Left lung (tissue), 14 donors: ENCODE measurements at places on chromosomes 2 and 18. TPM values are rescaled to one million over a fixed set of nuclear protein-coding genes. Genes with fewer than 3 reads are reported as not detected.

DNA sequence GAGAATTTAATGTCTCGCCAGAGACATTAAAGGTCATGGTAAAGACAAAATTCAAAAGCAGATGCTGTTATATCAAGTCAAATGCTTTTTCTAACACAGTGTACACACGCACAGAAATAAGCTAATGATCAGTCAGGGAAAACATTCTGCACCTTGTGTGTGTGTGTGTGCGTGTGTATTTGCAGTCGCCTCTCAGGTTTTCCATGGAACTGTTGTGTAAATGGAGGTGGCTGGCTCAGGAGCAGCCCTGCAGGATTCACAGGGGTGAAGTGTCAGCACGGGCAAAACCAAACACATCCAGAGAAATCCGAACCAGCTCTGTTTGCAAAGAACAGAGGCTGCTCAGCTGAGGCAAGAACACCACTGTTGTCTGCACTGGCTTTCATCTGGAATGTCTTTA, 76.2 kb upstream of the YWHAQ start:
- no peaks in the 10 kb centered on the region for H3K27me3 ChIP-seq
- no peak overlapping the region for H3K27ac ChIP-seq
- H3K4me1 ChIP-seq: peaks cover 4% of the 10 kb centered on the region
- DNase-seq: no peak

FHL2 gene
- polyA plus RNA-seq: 6.8 TPM

SEPTIN10 gene
- polyA plus RNA-seq: 152 TPM

GLS gene
- polyA plus RNA-seq: 121 TPM

CUL3 gene
- polyA plus RNA-seq: 91.1 TPM

- no peak overlapping the region for H3K4me3 ChIP-seq
- H3K4me1 ChIP-seq: peaks cover 3% of the 10 kb centered on the region
- no peaks in the 10 kb centered on the region for H3K27me3 ChIP-seq
- no peak overlapping the region for H3K27ac ChIP-seq
- H3K36me3 ChIP-seq: no peaks in the 10 kb centered on the region
Measured at GRCh38 chr2:168587307-168587706, 131.2 kb downstream of the CERS6 start.

RAD51AP2 gene
- polyA plus RNA-seq: 0.73 TPM

SERPINB13 gene
- polyA plus RNA-seq: not detected

DNA sequence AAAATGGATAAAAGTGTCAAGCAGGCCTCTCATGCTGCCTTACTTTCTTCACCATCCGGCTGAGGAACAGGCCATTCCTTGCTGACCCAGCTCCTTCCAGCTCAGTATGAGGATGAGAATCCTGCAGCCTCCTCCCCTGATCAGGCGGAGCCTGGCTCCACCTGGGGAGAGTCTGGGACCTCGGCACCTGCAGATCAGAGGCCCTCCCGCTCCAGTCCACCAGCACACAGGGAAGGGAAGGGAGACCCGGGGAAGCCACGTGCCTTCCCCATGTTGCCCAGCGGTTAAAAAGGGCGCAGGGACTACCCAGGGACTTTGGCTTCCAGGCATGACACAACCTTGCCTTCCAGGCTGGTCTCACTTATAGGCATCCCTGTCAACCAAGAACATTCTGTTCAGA, 172.0 kb downstream of the NDUFA10 start:
- H3K4me1 ChIP-seq: no peaks in the 10 kb centered on the region
- no peak overlapping the region for H3K27ac ChIP-seq
- H3K27me3 ChIP-seq: no peaks in the 10 kb centered on the region
- no peak overlapping the region for H3K4me3 ChIP-seq
- no peaks in the 10 kb centered on the region for H3K36me3 ChIP-seq

DNA sequence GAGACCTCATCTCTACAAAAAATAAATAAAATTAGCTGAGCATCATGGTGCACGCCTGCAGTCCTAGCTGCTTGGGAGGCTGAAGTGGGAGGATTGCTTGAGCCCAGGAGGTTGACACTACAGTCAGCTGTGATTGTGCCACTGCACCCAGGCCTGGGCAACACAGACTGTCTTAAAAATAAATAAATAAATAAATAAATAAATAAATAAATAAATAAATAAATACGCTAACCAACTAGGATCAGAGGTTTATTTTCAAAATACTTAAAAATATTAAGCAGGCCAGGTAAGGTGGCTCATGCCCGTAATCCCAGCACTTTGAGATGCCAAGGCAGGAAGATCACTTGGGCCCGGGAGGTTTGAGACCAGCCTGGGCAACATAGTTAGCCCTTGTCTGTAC, 63.6 kb downstream of the KCNG3 start:
- H3K27ac ChIP-seq: no peak overlapping the region
- H3K36me3 ChIP-seq: no peaks in the 10 kb centered on the region
- DNase-seq: no peak
- no peak overlapping the region for H3K4me3 ChIP-seq

DNA sequence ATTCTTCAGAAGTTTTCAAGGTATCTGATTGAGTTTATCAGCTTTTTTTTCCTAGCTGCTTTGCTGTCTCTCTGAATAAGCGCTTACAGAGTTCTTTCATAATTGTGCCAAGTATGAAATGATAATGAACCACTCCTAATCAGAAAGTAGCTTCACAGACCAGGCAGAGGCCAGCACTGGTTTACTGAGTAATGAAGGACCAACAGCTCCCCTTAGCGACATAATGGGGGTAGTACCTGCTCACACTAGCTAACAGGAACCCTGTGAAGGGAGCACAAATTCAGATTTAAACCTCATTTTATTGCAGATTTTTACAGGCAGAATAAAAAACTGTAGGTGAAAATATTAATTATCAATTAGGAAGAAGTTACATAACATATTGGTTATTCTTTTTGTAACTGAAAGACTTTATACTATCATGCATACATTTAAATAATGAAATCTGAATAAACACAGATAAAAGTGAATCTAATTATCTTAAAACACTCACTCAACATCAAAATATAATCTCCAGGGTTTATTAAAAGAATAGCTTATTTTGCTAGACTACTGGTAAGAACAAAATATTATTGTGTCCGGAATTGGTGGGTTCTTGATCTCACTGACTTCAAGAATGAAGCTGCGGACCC, 53.7 kb upstream of the LRRC30 start:
- peak; percentile 78 for DNase-seq
- H3K4me1 ChIP-seq: no peaks in the 10 kb centered on the region
- H3K27ac ChIP-seq: no peak overlapping the region
- H3K27me3 ChIP-seq: no peaks in the 10 kb centered on the region
- H3K36me3 ChIP-seq: no peaks in the 10 kb centered on the region
